AG04450 (cell line): ENCODE measurements at places on chromosomes 16 and 17.
A peak's percentile ranks its signal among the peaks of the same experiment; 100 is the strongest.

- DNase-seq, result no peak
Measured at GRCh38 chr17:81044764-81045589, 10.0 kb downstream of the BAIAP2 start.

DNA sequence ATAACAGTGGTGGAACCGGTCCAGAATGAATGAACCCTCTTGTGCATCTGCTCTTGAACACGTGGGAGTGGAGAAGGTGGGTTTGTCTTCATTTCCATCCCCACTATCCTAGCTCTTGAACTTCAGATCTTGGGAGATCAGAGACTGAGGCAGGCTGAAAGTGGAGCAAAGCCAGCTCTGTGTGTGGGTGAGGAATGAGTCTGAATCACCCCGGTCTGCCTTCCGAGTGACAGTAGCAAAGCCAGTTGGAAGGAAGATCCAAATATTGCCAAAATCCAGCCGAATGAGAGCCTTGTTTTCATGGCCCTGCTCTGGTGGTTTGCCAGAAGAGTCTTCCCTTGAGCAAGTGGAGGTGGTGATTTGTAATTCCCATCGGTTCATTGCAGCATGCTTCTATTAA is 29.0 kb upstream of the ASIC2 start:
- no peak for DNase-seq

GRCh38 chr17:7410634-7411426 is 3.2 kb downstream of the NLGN2 start:
- DNase-seq, result no peak

GRCh38 chr16:82609140-82609539 is 17.6 kb upstream of the CDH13 start:
- no peak for DNase-seq

GRCh38 chr16:84040823-84041820 is 1.5 kb downstream of the SLC38A8 start:
- DNase-seq, result no peak

- no peak for DNase-seq
Measured at GRCh38 chr17:6048486-6048885, 21.7 kb upstream of the WSCD1 start.

DNA sequence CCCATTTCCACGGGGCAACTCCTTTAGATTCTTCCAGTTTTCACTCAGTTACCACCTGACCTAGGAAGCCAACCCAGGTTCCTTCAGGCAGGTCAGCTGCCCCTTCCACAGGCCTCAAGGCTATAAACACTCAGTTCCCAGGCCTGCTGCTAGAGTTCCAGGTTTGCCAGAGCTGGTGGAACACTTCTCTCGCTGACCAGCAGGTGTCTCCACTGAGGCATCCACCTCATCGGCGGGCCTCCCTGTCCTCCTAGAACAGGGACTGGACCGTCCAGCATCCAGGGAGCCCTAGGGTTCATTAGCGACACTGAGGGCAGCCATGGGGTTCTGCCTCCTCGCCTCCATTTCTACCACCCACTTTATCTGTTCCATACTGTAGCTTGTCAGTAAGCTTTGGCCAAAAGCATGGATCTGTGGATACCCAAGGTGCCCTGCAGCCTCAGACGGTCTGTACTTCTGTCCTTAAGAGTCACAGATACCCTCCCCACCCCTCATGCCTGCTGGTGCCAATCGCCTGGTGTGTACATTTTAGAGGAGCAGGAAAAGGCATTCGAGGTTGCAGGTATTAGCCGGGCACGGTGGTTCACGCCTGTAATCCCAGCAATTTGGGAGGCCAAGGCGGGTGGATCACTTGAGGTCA is 29.0 kb downstream of the PIMREG start:
- peak; percentile 33 for DNase-seq
